Retinal pigment epithelial cell (primary cell): ENCODE measurements at places on chromosomes 1 and 21.

GRCh38 chr1:211420389-211420788, 71.6 kb downstream of the RD3 start:
- no peak for DNase-seq

DNA sequence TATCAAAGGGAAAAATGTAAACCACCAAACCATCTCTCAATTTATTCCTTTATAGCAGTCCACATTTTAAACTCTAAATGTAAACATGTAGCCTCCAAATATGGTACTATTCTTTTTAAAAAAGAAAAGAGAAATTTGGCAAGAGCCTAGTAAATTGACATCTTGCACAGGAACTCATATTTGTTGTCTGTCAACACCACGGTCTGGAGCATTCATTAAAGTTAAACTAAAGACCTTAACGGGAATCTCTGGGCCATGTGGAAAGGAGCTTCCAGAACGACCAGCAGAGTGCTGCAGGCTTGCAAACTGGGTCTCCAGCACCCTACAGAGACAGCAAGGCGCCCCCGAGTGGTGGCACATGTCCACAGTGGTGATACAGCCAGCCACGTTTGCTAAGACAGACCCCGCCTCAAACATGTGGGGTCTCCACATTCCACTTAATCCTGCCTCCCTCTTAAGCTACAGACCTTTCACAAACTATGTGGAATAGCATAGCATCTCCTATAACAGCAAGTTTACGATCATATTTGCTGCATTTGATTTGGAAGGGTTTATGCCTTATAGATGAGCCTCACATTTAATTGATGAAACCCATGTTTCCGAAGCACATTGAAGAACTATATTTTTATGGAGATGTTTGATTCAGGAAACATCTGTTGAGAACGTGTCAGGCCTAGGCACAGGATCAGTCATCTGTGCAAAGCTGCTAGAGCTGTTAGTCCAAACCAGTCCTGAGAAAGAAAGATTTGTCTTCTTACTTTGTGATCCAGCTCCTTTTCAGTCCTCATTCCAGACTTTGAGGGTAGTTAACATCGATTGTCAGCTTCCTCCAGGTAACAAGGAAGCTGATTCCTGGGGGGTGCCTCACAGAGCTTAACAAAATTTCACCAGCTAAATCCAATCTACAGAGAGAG, 96.4 kb upstream of the BACE2 start:
- DNase-seq = no peak

DNA sequence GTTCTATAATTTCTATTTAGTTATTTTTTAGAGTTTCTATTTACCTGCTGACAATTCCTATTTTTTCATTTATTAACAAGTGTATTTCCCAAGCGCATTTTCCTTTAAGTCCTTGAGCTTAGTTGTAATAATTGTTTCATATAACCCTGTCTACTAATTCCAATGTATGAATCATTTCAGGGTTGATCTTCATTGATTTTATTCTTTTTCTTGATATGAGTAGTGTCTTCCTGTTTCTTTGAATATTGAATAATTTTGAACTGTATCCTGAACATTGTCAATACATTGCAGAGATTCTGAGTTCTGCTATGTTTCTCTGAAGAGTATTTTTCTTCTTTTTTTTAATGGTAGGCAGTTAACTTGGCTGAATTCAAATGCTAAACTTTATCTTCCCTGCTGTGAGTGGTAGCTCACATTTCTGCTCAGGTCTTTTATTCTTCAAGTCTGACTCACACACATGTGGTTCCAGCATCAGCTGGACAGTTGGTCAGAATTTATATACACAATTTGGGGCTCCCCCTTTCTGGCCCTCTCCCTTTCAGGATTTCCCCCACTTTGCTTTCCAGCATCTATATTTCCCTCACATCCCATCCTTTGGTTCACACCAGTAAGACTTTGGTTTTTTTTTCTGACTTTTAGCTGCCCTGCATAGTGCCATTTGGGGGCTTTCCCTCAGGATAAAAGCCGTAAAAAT, 54.4 kb upstream of the WDR26 start:
- DNase-seq = no peak

GRCh38 chr1:8816831-8817411, 519 bp downstream of the RERE start:
- DNase-seq = no peak

- DNase-seq = no peak
These were observed 156.6 kb downstream of the SIPA1L2 start for GRCh38 chr1:232473324-232473723.

- DNase-seq = no peak
These were observed 36.5 kb upstream of the KCND3 start for GRCh38 chr1:112026016-112026415.

DNA sequence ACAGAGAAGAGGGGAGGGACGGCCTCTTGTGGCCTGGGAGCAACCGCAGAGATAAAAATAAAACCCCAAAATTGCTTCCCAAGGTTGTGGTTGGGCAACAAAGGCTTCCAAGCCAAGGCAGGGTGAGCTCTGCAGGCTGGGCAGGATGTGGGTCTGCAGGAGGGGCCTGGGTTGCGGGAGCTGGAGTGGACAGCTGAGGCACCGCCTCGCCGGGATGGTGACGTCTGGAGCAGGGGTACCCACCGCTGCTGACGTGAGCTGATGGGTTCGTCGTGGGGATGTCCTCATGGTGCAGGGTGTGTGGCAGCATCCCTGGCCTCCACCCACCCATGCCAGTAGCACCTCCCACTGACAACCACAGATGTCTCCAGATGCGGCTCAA, 3.7 kb downstream of the AURKAIP1 start:
- DNase-seq = no peak

DNA sequence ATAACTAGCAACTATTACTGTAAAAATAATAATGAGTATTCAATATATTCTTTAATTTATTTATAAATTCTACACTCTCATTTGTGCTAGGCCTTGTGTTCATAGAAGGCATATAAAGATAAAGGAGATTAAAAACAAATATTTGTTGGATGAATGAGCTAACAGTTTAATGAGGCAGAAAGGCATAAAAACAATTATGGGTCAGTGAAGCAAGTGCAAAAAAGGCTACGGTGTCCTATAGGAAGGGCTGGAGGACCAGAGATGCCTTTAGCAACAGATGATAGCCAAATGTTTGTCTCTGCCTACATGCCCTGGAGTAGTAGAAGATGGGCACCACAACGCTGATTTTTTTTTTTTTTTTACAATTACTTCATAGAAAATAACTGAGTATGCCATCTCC, 45.7 kb downstream of the PTGS2 start:
- DNase-seq = no peak

GRCh38 chr1:172893146-172893841, 157.4 kb downstream of the TNFSF18 start:
- no peak for DNase-seq

GRCh38 chr21:46051379-46051770, 46.5 kb upstream of the COL6A2 start:
- DNase-seq = no peak

DNA sequence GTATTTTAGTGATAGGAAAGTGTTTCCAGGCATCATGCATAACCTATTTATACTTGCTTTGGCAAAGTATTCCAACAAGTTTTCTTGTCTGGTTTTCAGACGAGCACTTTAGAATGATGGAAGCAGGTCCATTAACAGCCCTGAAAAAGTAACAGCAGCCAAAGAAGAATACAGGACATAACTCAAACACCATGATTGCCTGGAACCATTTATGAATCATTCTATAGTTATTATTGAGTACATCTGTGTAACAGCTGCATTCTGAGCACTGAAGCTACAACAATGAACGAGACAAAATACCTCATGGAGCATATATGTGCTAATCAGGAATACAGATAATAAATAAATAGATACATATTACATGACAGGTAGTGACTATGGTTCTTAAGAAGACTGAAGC, 12.6 kb downstream of the IL10RB start:
- no peak for DNase-seq

GRCh38 chr21:42669041-42669440, 15.6 kb downstream of the PDE9A start:
- DNase-seq = no peak

- DNase-seq = no peak
These were observed 15.2 kb downstream of the CDCP2 start for GRCh38 chr1:54137534-54138061.

DNA sequence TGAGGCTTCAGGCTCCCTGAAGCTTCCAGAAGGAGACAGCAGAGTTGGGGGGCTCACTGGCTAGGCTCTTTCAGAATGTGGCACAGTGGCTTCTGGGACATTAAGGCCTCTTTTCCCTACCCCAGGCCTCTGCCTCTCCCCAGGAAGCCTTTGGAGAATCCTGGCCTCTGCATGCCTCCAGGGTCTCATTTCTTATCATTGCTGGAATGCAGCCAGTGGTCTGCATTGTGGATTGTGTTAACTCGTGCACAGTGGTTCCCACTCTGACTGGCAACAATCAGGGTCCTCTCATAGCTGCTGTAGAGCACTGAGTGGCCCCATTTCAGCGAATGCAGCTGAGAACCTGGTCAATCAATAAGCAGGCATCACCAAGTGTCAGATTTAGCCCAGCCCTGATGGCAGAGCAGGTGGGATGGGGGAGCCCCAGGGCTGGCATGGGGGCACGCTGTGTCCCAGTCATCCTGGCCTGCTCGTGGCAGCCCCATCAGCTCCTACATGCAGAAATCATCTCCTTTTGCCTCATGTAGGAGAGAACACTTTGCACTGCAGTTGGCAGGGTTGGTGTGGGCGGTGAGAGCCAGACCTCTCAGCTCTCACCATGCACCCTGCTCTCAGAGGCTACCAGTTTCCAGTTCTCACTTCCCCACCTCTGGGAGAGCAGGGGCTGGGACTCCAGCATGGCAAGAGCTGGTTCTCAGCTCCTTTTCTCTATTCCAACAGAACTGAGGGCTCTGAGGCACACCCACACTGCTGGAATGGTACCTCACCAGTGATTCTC, 13.4 kb downstream of the ADORA1 start:
- no peak for DNase-seq

GRCh38 chr1:243407284-243408018, 151.6 kb downstream of the SDCCAG8 start:
- no peak for DNase-seq

DNA sequence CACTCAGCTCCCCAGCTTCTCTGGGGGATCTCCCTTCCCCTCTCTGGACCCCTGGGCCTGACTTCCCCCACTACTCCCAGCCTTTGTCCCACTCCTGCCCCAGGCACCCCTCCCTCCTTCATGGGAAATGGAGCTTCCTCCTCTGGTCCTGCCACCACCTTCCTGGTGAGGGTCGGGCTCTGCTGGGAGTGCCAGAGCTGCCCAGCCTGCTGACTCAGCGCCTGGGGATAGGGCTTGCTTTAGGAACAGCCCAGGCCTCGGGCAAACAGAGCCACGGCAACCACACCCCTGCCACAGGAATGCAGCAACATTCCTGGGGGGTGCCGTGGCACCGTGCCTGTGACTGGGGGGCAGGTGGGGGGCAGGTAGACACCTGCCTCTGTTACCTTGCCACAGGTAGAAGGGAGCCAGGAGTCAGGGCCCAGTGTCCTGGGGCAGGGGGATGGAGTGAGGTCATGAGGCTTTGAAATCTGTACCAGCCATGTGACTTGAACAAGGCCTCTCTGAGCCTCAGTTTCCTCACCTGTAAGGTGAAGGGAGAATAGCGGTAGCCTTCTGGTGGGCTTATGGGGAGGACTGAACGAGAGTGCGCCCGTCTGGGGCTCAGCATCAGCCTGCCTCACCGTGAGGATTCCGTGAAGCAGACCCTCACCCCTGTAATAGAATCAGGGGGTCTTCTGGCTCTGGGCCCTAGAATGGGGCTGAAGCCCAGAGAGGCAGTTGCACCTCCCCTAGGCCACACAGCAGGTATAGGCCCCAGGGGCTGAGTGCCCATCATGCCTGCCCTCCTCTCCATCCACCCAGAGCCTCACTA, 17.8 kb upstream of the EPHA2 start:
- no peak for DNase-seq

- DNase-seq = no peak
These were observed 84.2 kb downstream of the RABGAP1L start for GRCh38 chr1:174243451-174244000.

DNA sequence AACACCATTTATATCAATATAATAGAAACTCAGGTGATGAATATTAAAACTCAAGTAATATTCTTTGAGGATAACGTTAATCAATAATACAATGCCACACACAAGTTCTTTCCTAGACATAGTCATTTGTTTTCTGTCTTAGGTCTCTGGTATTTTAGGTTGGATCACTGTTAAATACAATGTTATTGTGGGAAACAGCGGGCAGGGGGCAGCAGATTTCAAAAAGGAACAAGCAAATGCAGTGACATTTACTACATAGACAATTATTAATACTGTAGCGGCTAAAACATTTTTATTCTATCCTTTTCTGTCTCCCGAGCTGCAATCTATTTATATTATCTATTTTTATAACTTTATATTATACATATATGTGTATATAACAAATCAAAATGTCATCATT, 186.4 kb upstream of the ZNHIT6 start:
- DNase-seq = no peak

- DNase-seq = no peak
These were observed at the start of gene FCRL4 for GRCh38 chr1:157597959-157598667. FCRL4 (minus strand) TSS chr1:157598085; CDS start chr1:157597944, 141 bp downstream.

GRCh38 chr1:246032984-246033383, 474.1 kb downstream of the SMYD3 start:
- no peak for DNase-seq

DNA sequence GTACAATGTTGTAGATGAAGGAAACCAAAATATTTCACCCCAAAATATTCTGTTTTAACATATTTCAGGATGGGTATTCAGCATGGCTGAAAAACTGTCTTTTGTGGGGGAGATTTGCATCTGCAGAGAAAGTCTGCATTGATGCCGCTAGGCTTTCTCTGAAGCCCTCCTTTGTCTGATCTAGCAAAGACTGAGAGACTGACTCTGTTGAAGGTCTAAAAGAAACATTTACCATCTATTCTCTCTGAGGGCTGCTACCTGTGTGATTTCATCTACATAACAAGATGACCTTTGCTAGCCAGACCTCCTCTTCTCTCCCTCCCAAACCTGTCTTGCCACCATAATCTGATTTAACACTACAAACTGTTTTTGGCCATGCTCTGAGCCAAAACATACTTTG, 12.4 kb upstream of the MT1HL1 start:
- no peak for DNase-seq

DNA sequence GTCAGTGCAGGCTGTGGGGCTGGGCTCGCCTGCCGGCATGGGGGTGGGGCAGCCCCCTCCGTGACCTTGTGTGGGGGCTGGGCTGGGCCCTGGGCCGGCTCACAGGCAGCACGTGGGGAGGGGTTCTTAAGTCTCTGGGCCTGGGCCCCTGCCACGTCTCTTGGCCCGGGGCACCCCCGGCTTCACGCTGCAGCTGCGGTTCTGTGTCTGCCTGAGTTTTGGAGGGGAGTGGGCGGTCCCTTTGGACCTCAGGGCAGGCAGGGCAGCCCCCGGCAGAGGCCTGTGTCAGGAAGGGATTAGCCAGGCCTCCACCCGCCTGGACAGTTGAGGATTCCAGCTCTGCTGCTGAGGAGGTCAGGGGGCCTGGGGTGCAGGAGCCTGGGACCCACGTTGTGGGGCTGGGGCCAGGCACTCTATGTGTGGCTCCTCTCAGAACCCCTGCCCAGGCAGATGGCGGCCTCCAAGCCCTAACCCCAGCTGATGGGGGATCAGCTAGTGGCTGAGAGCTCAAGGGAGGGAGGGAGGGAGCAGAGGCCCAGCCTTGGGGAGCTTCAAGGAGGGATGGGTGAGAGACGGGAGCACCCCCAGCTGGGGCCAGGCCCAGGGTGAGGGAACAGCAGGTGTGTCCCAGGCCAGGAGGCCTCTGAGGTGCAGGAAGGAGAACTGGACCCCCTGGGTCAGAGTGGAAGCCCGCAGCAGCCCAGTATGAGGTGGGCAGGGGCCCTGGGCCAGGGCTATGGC, 1.8 kb upstream of the PLCH2 start:
- DNase-seq = no peak
